ENCODE measurements at places on chromosomes 6 and 20.

DNA sequence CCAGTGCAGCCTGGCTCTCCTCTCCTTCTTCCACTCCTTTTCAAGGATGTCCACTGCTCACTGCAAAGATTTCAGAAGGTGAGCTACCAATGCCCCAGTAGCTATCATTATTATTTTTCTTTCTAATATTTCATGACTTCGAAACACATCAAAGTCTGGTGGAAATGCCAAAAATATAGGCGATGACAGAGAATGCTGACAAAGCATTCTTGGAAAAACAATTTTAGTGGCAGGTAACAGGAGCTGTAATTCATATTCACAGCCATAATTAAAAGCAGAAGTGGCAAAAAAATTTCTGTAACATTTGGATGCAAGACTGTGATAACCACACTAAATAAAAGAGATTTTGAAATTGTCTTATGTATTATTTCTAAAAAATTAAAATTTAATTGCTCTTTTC is 133.6 kb downstream of the RALGAPA2 start:
- no peak for DNase-seq

DNA sequence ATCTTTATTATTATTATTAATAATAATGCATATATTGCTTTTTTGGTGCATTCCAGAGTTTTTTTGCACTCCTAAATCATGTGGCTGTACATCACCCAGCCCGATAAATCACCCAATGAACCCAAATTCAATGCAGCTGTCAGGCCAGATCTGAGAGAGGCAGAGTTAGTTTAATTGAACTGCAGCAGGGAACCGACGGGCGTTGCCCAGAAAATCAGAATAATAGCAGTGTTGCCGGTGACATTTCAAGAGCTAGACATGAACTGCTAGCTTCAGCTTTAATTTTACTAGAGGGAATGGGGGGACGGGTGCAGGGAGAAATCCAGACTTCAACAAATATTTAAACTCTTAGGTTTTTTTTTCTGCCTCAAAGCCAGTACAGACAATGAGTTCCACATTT is 135.0 kb downstream of the CLIC5 start:
- no peak for DNase-seq

GRCh38 chr6:22467645-22468044 is 101.7 kb upstream of the HDGFL1 start:
- DNase-seq: no peak

DNA sequence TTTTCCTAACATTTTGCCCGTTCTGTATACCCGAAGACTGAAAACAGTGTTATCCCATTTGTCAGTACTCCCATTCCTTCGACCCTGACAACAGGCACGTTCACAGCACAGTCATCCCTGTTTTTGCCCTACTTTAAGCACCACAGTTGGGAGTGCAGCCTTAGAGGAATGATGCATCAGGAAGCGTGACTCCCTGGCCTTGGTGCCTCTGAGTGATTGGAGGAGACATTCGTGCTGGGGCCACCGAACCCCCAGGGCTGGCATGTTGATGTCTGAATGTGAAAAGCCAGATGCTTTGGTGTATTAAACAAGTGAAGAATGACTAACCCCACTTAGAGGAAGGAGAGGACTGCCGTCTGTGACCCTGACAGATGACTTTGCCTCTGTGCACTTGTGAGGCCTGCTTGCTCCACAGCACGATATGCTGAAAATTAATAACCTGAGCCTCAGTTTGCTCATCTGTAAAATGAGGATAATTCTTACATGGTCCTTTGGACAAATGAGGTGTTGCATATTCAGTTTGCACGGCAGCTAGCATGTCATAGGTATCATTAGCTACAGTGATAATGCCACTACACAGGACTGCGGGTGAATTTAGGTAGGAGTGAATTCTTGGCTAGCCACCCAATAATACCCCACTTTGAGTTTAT is 36.0 kb downstream of the STK35 start:
- no peak for DNase-seq

DNA sequence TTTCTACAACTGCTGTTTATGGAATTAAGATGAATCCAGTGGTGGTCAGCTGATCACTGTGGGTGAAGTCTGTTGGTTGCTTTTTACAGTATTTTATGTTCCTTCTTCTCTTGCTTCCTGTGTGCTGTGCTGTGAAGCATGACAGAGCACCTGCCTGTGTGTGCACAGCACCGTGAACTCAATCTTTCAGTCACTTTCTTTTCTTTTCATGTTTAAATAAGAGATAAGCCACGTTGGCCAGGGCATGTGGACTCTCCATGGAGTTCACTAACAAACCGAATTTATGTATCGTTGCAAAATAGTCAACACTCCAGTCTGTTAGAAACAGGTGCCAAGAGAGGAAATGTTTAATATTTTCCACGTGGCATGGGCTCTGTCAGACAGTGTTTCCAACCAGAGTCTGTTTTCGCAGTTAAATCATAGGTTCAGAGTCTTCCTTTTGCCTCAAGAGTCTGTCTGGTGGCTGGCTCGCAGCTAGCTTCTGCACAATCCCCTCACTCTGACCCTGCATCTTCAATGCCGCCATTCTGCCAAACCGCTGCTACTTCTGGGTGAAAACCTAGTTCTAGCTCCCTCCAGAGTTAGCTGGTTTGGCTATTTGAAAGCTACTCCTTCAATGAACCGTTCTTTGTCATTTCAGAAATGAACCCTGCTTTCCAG is 73.2 kb downstream of the QRSL1 start:
- no peak for DNase-seq

DNA sequence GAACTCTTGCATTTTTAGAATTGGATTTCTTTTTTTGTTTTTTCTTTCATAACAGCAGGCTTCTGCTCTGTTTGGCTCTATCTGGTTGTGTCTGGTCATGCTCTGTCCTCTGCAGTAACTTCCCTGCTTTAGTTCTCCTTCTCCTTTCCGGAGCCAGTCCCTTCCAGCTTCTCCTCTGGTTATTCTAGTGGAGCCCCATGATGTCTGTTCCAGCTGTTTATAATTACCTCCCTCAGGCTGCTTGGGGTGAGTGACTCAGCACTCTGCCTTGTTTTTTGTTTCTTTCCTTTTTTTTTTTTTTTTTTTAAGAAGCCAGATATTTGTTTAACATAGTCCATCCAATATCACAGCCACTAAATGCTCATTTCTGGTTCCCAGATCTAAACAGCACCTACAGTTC is 409.6 kb downstream of the MAFB start:
- peak; percentile 90 for DNase-seq

- no peak for DNase-seq
Measured at GRCh38 chr6:74061201-74061600, 365.2 kb downstream of the CD109 start.

GRCh38 chr20:38139977-38140753 is 24.9 kb downstream of the TGM2 start:
- no peak for DNase-seq

Data from RWPE1 (cell line).